Large intestine (tissue), 12 donors: ENCODE measurements at places on chromosomes 3 and 15. TPM values are rescaled to one million over a fixed set of nuclear protein-coding genes. Genes with fewer than 3 reads are reported as not detected.

USP13 gene
- polyA plus RNA-seq: 4.7 TPM

RASGRP1 gene
- polyA plus RNA-seq: 2.9 TPM

HES1 gene
- polyA plus RNA-seq: 53.9 TPM

IQCF5 gene
- not detected for polyA plus RNA-seq

SCAANT1 gene
- polyA plus RNA-seq: 1.8 TPM

ACTC1 gene
- polyA plus RNA-seq: 15.3 TPM

SPTSSB gene
- 0.40 TPM for polyA plus RNA-seq

SCAMP5 gene
- 31.6 TPM for polyA plus RNA-seq

PLSCR2 gene
- polyA plus RNA-seq: 0.79 TPM

GHSR gene
- not detected for polyA plus RNA-seq

NUP210 gene
- 26.0 TPM for polyA plus RNA-seq

DPPA4 gene
- polyA plus RNA-seq: 1.3 TPM

MESP2 gene
- polyA plus RNA-seq: 0.30 TPM

SMAD6 gene
- 25.4 TPM for polyA plus RNA-seq

DAZL gene
- not detected for polyA plus RNA-seq

ISLR gene
- polyA plus RNA-seq: 24.8 TPM

RTP1 gene
- polyA plus RNA-seq: 0.12 TPM
